ENCODE measurements at places on chromosomes 6 and 20. TPM values are rescaled to one million over a fixed set of nuclear protein-coding genes. Genes with fewer than 3 reads are reported as not detected.

The SLC22A3 gene
- total RNA-seq: not detected

The CST2 gene
- not detected for total RNA-seq

The FOXQ1 gene
- total RNA-seq: not detected

The HUS1B gene
- 1.2 TPM for total RNA-seq

The SUMO4 gene
- not detected for total RNA-seq

The FOXC1 gene
- 10.5 TPM for total RNA-seq

The C6orf141 gene
- 10.6 TPM for total RNA-seq

The SFTA2 gene
- total RNA-seq: not detected

The FAM210B gene
- total RNA-seq: 40.2 TPM
